ENCODE measurements at places on chromosomes 2 and 18. TPM values are rescaled to one million over a fixed set of nuclear protein-coding genes. Genes with fewer than 3 reads are reported as not detected.

DNA sequence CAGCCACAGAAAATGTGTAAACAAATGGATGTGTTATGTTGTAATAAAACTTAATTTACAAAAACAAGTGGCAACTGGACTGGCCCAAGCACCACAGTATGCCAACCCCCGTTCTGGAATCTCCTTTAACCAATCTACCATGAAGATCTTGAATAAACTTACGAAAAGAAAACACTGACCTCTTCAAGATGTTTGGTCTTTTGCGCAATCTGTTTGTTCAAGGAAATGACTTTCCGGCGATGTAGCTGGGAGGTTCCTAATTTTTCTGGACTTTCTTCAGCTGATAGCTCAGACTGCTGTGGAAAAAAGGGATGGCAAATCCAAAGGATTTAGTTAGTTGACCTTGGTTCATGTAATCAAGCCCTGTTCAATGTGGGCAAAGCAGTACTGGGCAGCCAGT is 55.7 kb downstream of the CCDC93 start:
- no peak for DNase-seq

GRCh38 chr2:203565076-203565475 is 30.0 kb upstream of the RAPH1 start:
- no peak for DNase-seq

GRCh38 chr2:236671896-236672562 is 102.4 kb downstream of the ACKR3 start:
- no peak for DNase-seq

- DNase-seq: no peak
Observed at GRCh38 chr2:70211595-70211994, 20.8 kb upstream of the C2orf42 start.

DNA sequence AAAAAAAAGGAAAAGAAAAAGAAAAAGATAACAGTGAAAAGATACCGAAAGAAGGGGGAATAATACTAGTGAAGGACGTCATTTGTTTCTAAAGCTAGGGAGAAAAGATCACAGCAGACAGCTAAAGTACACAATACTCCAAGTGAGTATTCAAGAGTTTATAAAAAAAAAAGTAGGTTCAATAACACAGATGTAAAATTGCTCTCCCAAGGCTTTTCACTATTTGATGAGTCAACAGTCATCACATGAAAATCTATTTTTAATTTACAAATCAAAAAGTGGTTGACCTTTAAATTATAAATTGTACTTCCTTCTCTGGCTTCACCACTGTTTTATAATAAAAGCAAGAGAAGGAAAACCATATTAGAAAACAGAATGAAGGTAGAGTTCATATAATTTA is 144.0 kb downstream of the ZRANB3 start:
- no peak for DNase-seq

DNA sequence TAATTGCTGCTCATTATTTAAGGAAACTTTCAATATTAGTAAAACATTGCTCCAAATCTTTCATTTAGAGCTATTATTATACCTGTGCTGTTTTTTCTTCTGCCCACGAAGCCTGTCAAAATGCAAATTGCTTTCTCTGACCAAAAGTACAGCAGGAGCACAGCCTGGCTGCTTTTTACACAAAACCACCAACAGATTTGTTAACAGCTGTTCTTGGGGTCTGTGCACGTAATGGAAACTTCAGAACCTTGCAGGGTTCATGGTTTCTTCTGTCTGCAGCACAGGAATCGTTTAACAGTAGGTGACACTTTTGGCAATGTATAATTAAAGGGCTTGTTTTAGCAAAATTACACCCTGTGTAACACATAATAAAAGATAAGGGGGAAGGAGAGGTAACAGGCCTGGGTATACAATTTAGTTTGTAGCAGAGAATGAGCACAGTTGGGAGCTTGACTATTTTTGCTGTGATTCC is 447.3 kb downstream of the KCNJ3 start:
- no peak for DNase-seq

- DNase-seq: no peak
Observed at GRCh38 chr18:8517276-8517675, 92.0 kb upstream of the RAB12 start.

GRCh38 chr18:70288171-70288850 is 534 bp upstream of the SOCS6 start:
- DNase-seq: peak; percentile 34

- DNase-seq: no peak
Observed at GRCh38 chr2:100560216-100560830, 2.5 kb upstream of the PDCL3 start.

- DNase-seq: no peak
Observed at GRCh38 chr18:51754566-51754965, 557.1 kb upstream of the MEX3C start.

GRCh38 chr2:127704641-127705390 is 3.5 kb downstream of the SFT2D3 start:
- DNase-seq: no peak

DNA sequence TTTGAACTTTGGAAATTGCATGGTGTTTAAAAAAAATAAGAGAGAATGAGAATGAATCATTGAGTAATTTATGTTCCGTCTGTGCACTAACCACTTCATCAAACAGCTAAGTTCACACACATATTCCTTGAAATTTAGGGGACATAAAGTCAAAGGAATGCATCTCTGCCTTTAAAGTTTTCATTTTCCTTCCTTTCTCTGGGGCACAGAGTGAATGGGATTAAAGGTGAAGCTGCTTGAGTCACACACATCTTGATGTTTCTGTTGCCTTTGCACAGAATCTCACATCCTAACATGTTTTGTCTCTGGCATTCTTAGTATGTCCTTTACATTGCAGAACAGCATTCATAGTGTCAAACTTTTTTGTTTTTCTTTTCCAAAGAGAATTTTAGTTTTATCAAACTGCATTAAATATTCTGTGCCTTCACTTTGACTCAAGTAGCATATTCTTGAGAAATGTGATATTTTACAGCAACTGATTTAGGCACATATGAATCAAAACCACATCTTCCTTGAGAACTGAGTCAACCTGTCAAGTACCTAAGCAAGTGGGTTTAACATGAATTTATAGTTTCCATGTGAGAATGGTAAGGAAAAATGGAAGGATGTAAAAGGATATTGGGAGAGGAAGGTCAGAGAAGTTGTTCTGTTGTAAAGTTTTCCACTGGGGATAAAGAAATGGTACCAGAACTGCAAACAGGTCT is 169.1 kb upstream of the THUMPD2 start:
- DNase-seq: no peak

DNA sequence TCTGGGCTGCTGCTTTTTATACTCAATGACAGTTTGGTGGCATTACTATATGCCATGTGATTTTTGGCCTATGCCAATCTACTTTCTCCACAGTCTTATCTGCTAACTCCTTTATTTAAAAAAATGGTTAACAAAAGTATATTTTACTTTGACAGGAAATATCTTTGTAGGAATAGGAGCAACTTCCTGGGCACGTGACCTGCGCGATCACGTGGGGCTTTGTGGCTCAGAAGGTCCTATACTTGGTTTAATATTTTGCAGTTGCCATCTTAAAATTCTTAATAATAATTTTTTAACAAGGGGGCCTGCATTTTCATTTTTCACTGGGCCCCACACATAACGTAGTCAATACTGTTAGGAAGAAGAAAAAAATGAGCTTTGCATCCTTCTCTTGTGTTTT is 249.7 kb downstream of the ACTR3 start:
- no peak for DNase-seq

DNA sequence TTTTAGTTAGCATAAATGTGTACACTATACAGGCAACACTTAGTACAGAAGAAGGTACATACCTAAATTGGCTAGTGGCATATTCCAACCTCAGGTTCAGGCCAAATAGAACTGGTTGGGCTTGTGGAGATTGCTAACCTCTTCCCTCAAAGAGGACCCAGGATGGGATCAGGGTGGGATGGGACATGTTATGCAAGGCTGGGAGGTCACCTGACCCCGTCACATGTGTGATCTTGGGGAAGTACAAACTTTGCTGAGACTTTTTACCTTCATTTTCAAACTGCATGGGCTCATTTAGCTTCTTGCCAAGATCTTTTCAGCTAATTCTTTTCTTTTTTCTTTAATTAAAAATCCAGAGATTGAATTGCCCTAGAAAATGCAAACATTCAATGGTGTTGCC is 36.9 kb downstream of the TMEM17 start:
- no peak for DNase-seq

DNA sequence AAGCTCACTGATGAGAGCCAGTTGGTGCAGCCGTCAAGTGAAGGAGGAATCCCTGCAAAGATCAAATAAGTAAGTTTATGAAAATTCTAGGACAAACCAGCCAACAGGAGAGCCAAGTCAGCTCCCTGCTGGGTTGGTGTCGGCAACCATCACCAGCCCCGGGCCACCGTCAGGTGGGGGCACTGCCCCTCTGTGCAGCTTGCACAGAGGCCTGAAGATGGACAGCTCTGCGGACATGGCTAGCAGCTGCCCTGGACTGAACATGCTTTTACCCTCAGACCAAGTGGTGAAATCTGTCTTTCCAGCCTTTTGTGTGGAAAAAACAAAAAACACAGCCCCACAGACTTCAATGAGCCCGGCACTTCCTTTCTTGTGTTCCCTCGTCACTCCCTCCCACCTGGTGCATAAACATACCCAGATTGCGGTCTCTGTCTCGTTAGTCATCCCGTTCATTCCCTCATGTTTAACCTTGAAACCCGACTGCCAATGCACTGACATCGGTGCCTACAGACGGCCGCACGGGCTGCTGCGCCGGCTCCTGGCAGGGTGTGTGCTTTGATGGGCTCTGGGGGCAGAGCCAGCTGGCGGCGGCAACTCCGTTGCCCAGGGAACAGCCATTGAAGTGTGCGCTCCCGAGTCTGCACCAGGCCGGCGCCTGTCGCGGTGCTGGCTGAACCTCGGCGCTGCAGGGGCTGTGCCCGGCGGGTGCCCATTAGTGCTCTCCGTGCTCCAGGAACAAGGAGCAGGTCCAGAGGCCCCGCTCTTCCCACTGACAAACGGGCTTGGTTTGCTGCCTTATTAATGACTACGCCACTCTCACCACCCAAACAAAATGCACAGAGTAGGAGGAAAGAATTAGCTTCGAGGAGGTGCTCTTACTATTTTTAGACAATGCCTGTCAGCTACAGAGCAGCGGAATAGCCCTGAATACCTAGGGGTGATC is 95.3 kb downstream of the EIPR1 start:
- DNase-seq: no peak

DNA sequence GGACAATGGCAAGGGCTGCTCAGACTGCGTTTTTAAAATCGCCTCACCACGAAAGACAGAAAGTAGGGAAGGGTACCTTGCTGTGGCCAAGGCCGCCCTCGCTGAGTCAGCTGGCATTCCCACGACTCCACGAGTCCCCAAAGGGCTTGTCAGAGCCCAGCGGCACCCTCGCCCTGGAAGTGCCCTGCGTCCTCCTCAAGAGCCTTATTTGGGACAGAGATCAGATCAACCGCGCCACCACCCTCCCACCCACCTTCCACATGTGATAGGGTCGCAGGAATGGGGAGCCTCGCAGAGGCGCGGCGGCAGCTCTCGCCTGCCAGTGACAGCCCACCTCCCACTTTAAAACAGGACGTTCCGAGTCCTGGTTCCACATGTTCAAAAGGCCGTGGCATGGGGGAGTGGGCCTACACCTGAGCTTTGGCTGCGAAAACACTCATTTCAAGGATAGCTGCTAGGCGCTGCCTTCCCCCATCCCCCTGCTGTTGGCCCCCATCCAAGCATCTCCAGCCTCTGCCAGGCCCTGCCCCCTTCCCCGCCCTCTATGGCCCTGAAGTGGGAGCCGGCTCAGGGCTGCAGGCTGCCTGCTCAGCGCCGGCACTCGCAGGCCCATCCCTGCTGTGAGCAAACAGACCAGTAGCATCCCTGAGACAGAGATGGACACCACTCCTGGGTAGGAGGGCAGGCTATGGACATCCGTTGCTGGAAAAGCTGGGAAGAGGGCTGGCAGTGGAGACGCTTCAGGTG is 38.1 kb upstream of the ARHGEF4 start:
- DNase-seq: peak; percentile 36

DNA sequence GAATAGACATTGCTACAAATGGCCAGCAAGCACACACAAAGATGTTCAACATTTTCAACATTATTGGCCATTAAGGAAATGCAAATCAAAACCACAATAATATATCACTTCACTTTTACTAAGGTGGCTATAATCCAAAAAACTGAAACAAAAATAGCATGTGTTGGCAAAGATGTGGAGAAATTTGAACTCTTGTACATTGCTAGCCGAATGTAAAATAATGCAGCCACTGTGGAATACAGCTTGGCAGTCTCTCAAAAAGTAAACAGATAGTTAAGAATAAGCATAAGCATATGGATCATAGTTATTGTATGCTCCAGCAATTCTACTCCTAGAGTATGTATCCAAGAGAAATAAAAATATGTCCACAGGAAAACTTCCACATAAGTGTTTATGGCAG is 192.5 kb downstream of the EN1 start:
- peak; percentile 70 for DNase-seq

DNA sequence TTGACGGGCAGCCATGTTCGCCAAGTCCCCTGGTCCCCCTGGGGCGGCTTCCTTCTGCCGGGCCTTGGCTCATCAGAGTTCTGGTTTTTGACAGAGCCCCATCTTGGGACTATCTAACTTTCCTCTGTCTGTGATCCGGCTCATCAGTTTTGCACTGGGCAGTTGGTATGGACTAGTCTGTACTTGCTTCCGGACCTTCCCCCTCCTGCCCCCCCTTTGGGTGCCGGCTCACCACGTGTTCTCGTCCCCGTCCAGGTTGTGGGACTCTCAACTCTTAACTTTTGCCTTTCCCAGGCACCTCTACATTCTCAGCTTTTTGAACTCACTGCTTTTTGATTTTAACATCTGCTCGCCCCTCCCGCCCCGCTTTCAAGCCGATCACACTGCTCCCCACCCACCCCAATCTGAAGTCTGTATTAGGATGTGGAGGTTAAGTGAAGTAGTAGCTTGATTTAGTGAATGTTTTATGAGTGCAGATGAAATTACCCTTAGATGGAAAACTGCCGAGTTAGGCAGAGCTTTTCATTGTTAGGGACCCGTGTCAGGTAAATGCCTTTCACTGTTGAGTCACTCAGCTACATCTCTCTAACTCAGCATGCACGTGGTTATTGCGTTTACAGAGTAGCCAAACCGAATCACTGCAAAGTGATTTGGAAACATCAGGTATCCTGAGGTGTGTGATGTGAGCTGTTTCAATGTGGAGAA is 874 bp downstream of the WDR43 start:
- DNase-seq: peak; percentile 16

DNA sequence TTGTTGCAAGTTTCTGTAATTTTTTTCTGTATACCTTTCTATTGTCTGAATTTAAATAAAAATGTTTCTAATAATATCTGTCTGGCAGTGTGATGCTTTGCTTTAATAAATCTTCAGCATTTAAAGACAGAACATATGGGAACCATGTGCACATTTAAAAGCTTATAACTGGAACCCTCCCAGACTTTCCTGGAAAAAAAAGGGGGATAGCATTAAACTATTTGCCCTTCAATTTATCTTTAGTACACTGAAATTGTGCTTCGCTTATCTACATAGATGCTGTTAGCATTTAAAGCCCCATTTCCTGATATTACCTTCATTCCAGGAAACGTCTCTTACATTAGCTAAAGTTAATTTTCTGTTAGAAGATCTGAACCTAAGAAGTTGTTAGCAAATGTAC is 64.6 kb downstream of the ZC3H6 start:
- no peak for DNase-seq

- DNase-seq: no peak
Observed at GRCh38 chr2:149613704-149614103, 26.1 kb upstream of the MMADHC start.

SLC11A1 gene
- polyA plus RNA-seq: 0.81 TPM

CD8A gene
- 0.23 TPM for polyA plus RNA-seq

KIF5C gene
- 2.2 TPM for polyA plus RNA-seq

UGT1A10 gene
- not detected for polyA plus RNA-seq

DNAJC5G gene
- polyA plus RNA-seq: not detected

LYG1 gene
- 3.1 TPM for polyA plus RNA-seq

CDKL4 gene
- polyA plus RNA-seq: not detected

FZD7 gene
- 32.4 TPM for polyA plus RNA-seq

TCF4 gene
- 141 TPM for polyA plus RNA-seq

SKOR2 gene
- polyA plus RNA-seq: not detected

MC2R gene
- polyA plus RNA-seq: 0.12 TPM

All from muscle of arm (tissue), 14 donors.